ENCODE measurements at places on chromosomes 11 and 22. TPM values are rescaled to one million over a fixed set of nuclear protein-coding genes. Genes with fewer than 3 reads are reported as not detected.

RFPL3 gene
- 0.04 TPM for polyA plus RNA-seq

DNA sequence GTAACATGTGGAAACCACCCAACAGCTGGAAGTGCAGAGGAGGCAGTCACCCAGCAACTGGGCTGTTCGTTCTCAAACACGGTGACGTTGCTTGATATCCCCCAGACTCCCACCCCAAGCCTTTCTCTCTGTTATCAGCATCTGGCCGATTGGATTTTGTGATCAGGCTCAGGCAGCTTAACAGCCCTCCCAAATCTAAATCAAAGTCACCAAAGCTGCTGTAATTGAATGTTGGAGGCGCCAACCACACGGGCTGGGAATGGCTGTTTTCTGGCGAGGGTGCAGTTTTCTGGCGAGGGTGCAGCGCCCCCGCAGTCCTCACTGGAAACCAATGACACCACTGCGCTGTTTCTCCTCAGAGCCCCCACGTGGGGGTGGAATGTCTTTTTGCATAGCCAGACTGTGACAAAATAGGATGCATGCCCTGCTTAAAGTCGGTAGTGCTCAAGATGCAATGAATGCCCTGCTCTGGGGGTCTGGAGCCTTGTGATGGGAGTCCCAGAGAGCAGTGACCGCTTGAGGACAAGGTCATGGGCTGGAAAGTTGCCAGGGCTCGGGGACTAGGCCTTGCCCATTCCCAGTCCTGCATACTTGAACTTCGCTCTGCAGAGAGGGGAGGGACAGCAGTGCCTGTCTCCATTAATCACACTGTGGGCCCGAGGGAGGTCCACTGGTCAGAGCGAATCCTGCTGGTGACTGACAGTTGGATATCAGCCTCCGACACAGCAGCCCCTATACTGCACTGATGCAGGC is 105.3 kb downstream of the MORC2 start:
- peak; percentile 33 for DNase-seq
- H3K27ac ChIP-seq: no peak overlapping the region
- no peaks in the 10 kb centered on the region for H3K27me3 ChIP-seq

- no peaks in the 10 kb centered on the region for H3K4me1 ChIP-seq
- no peaks in the 10 kb centered on the region for H3K27me3 ChIP-seq
- no peak overlapping the region for H3K4me3 ChIP-seq
- no peaks in the 10 kb centered on the region for H3K36me3 ChIP-seq
- H3K27ac ChIP-seq: no peak overlapping the region
- no peak for DNase-seq
Observed at GRCh38 chr11:19405966-19406365, 165.2 kb upstream of the E2F8 start.

DNA sequence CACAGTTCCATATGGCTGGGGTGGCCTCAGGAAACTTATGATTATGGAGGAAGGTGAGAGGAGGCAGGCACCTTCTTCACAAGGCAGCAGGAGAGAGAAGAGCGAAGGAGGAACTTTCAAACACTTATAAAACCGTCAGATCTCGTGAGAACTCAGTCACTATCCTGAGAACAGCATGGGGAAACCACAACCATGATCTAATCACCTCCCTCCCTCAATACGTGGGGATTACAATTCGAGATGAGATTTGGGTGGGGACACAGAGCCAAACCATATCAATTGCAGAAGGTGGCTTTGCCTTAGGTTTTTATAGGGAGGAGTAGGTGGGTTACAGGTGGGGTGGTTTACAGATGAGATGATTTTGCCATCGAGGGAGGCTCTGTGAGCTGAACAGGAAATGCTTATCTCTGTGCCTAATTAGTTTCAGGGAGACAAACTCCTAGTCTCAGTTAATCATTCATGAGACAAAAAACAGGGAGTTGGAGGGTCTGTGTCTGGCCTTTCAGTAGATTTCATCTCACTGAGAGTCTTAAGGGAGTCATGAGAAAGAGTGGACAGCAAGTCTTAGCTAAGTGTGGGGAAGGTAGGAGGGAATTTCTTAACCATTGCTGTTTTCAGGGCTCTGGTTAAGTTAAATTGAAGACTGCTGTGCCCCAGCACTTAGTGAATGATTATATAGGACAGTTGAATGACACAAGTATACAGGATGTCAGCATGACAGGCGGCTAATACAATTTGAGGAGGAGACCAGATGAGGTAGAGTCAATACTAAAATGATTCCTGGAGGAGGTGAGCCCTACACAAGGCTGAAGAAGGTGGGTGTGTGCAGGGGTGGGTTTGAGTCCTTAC is 47.7 kb downstream of the CWC15 start:
- DNase-seq: no peak
- no peaks in the 10 kb centered on the region for H3K36me3 ChIP-seq
- H3K4me1 ChIP-seq: peaks cover 6% of the 10 kb centered on the region
- H3K27ac ChIP-seq: peak overlapping the region; percentile 86
- no peaks in the 10 kb centered on the region for H3K27me3 ChIP-seq

NELL1 gene
- not detected for polyA plus RNA-seq

GRCh38 chr11:123778511-123778910 is 24.2 kb upstream of the OR6X1 start:
- H3K4me3 ChIP-seq: no peak overlapping the region
- H3K4me1 ChIP-seq: no peaks in the 10 kb centered on the region
- H3K27me3 ChIP-seq: no peaks in the 10 kb centered on the region
- H3K27ac ChIP-seq: no peak overlapping the region
- no peaks in the 10 kb centered on the region for H3K36me3 ChIP-seq
- no peak for DNase-seq

GUCY1A2 gene
- under 0.01 TPM for polyA plus RNA-seq

DNA sequence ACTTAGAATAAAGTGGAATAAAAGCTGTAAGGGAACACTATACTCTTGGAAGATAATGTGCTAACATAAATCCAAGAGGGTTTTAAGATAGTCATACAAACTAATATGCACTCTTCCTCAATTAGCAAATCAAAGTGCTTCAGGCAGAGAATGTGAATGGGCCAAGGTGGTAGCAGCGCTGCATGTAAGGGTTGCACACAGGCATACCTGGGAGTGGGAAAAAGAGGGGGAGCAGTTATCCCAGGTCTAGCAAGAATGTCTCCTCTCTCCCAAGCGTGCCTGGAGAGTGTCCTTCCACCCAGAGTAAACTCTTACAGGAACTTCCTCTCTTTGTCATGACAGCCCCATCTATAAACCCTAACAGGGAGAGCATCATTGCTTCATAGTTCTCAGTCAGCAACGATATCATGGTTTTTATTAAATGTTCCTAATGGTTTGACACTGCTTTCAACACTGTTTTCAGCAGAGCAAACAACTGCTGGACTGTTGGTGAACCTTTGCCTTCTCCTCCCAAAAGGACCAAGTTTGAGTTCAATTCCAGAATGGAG is 61.6 kb downstream of the SYTL2 start:
- no peak for DNase-seq
- H3K4me1 ChIP-seq: peaks cover 13% of the 10 kb centered on the region
- no peak overlapping the region for H3K27ac ChIP-seq
- no peaks in the 10 kb centered on the region for H3K36me3 ChIP-seq

All from small intestine (tissue), 16 donors.